Stimulated activated CD8-positive, alpha-beta memory T cell treated with anti-CD3 and anti-CD28 coated beads, Interleukin-2, amount 100 ng/mL, for 1 hour (primary cell): ENCODE measurements at places on chromosomes 1 and 21.

DNA sequence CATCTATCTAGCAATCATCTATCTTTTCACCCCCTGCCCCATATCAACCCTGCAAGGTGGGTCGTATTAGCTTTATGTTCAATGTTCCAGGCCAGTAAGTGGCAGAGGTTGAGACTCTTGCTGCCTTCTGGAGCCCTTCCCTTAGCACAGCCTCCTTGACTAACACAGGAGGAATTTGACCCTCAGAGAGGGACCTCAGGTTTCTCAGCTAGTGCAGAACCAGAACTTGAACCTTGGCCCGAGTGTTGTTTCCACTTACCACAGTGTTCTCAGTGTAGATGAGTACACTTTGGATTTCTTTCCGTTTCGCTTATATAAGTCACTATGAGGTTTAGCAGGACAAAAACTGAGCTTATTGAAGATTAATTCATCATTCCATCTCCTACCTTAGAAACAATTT lies 11.1 kb upstream of the ATF3 start:
- DNase-seq, result no peak

- no peak for DNase-seq
These were observed 221.2 kb downstream of the DISC1 start for GRCh38 chr1:231847612-231848397.

DNA sequence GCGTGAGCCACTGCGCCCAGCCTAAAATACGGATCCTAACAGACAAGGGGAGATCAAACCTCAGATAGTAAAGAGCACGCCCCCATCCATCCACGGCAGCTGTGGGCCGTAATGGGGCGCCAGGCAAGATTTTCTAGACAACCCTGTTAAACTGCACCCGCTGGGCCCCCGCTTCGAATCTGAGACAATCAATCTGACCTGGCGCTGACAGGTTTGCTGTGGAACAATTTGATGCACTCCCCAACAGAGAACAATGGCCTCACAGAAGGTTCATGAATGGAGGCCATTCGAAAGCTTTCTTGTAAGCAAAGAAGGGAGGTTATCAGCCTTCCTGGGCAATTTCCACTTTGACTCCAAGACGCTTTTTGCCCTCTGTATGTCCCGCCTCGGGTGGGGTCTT lies 30.5 kb downstream of the CLSTN1 start:
- DNase-seq, result no peak

DNA sequence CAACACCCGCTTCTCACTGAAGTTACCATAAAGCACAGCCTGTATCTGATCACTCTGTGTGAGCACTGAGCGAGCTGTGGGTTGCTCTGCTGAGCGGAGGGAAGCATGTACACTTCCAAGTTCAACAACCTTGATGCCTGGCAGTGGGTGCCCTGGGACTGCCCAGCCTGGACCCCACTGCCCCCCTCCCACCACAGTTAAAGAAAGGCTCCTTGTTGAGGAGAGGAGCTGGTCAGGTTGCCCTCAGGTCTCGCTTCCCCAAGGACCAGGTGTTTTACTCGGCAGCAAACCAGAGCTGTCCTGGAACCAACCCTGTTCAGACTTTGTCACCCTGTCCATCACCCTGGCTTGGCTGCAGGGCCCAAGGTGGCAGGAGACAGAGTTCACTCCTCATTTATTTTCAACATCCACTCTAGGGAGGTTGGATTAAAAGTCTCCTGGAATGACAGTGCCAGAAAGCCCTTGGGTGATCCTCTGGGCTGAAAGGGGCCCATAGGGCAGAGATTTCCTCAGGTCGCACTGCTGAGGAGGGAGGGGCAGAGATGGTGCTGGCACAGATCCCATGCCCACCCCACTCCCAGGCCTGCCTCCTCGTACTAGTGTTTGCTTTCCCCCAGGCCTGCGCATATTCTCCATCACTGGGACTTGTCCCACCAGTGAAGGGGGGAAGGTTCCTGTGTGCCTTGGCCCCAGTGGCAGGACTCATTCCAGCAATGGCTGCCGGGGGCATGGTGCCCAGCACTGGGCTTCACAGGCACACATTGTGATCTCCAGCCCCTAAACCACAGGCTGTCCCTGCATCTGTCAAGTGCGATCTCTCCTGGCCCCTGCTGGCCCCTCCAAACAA lies 101.7 kb downstream of the TRABD2B start:
- DNase-seq, result no peak
